CD4-positive, alpha-beta T cell (primary cell): ENCODE measurements at places on chromosomes 2 and 18.

GRCh38 chr2:59851836-59852475 lies 701.5 kb downstream of the BCL11A start:
- no peaks in the 10 kb centered on the region for H3K27me3 ChIP-seq
- H3K4me3 ChIP-seq: no peak overlapping the region
- no peaks in the 10 kb centered on the region for H3K36me3 ChIP-seq
- H3K27ac ChIP-seq: no peak overlapping the region
- no peak for DNase-seq

DNA sequence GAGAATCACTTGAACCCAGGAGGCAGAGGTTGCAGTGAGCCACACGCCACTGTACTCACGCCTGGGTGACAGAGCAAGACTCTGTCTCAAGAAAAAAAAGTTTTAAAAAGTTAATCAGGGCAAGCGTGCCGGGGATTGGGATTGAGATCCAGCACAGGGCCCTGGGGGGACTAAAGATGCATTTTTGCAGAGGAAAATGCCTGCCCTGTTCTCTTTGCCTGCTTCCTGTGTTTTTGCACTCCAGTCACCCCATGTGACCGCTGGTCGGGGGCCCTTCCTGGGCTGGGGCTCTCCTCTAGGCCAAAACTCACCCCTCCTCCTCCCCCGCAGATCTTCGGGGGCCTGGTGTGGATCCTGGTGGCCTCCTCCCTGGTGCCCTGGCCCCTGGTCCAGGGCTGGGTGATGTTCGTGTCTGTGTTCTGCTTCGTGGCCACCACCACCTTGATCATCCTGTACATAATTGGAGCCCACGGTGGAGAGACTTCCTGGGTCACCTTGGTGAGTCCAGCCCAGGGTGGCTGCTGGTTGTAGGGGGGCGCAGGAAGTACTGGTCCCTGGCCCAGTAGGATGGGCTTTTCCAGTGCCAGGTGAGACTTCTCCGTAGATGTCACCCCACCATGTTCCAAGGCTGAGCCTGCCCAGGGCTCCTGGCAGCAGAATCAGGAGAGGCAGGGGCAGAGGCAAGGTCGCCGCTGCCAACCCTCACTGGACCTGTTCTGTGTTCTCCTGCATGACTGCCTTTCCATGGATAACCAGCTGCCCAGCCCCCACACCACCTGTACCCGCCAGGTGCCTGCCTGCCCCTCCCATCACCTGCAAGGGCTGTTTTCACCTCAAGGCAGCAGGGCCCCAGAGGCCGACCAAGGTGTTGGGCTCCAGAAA lies 22.4 kb downstream of the MAL start:
- peaks cover 63% of the 10 kb centered on the region for H3K36me3 ChIP-seq
- peaks cover 71% of the 10 kb centered on the region for H3K4me1 ChIP-seq
- peak overlapping the region; percentile 9 for H3K27ac ChIP-seq
- no peaks in the 10 kb centered on the region for H3K27me3 ChIP-seq
- no peak overlapping the region for H3K4me3 ChIP-seq
- no peak for DNase-seq

DNA sequence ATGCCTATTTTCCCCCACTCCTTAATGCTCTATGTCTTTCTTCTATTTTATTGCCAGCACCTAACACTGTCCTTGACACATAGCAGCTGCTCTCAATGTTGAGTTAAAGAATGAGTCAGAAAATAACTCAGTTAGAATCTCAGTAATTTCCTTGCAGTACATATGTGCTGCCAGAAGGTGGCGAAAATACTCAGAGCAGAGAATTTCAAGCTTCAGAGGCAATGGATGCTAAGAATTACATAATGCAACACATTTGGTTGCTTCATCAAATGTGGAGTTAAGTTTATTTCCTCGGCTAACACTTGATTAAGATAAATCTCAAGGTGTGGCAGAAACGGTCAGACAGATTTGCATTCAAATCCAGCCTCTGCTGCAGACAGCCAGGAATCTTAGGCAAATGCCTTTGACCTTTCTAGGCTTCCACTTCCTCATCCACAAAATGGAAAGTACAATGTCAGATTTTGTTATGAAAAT lies 105.6 kb downstream of the VSNL1 start:
- no peak overlapping the region for H3K4me3 ChIP-seq
- H3K36me3 ChIP-seq: no peaks in the 10 kb centered on the region
- no peaks in the 10 kb centered on the region for H3K4me1 ChIP-seq

DNA sequence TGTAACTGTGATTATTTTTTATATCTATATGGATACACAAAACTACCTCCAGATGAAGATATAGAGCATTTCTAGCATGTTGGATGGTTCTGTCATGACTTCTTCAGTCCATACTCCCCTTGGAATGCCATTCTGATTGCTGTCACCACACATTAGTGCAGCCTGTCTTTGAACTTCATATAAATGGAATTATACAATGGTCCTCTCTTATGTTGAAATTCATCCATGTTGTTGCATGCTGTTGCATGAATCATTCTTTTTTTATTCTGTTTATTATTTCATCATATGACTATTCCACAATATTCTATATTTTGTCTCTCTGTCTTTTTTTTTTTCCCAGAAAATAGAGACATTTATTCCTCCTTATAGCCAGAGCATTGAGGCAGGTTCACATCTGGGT lies 74.1 kb downstream of the OSBPL6 start:
- DNase-seq: no peak
- no peak overlapping the region for H3K4me3 ChIP-seq
- no peak overlapping the region for H3K27ac ChIP-seq
- no peaks in the 10 kb centered on the region for H3K27me3 ChIP-seq
- H3K4me1 ChIP-seq: no peaks in the 10 kb centered on the region
- no peaks in the 10 kb centered on the region for H3K36me3 ChIP-seq

DNA sequence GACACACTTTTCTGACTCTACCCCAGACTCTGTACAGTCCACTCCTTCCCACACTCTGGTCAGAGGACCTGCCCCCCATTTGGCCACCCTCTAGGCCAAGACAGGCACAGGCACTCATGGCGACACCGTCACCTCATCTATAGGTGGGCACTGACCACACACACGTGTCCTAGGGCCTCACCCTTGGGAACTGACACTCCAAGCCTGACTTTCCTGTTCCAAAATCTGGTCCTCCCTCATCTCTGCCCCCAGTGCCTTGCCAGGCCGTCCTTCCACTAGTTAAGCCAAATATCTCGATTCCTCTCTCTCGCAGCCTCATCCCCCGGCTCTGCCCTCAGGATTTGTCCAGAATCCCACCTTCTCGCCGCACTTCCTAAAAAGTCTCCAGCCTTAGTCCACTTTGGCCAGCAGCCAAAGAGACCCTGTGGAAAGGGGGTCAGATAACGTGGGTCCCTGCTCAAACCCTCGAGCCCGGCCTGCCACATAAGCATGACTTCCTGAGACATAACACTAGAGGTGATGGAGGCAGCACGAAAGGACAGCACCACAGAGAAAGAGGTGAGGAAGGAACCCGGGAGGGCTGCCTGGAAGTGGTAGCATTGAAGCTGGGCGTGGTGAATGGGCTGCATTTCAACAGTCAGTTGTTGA lies 105.8 kb upstream of the OTOS start:
- no peak for DNase-seq
- no peaks in the 10 kb centered on the region for H3K4me1 ChIP-seq
- no peaks in the 10 kb centered on the region for H3K27me3 ChIP-seq
- no peak overlapping the region for H3K27ac ChIP-seq

DNA sequence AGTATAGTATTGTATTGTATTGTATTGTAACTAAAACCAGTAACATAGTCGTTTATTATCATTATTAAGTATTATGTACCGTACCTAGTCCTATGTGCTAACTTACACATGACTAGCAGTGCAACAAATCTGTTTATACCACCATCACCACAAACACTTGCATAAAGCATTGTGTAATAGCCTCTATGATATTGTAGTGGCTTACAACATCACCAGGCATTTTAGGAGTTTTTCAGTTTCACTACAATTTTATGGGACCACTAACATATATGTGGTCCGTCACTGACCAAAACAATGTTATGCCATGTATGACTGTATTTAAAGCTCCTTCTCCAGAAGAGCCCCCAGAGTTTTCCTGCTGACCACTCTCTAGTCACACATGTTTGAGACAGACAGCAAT lies 306.2 kb downstream of the SETBP1 start:
- no peaks in the 10 kb centered on the region for H3K27me3 ChIP-seq
- no peaks in the 10 kb centered on the region for H3K4me1 ChIP-seq
- no peak overlapping the region for H3K27ac ChIP-seq
- DNase-seq: no peak
- H3K4me3 ChIP-seq: no peak overlapping the region

DNA sequence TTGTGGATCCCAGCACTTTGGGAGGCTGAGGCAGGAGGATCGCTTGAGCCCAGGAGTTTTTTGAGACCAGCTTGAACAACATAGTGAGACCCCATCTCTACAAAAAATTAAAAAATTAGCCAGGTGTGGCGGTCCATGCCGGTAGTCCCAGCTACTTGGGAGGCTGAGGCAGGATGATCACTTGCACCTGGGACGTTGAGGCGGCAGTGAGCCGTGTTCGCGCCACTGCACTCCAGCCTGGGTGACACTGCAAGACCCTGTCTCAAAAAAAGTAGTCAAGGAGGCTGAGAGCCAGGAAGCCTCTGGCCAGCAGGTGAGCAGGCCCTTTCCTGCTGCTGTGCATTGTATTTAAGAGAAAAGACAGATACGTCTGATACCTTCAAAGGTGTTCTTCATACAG lies 11.1 kb upstream of the PROC start:
- H3K27me3 ChIP-seq: no peaks in the 10 kb centered on the region
- H3K36me3 ChIP-seq: no peaks in the 10 kb centered on the region
- no peak for DNase-seq
- no peak overlapping the region for H3K27ac ChIP-seq
- no peak overlapping the region for H3K4me3 ChIP-seq

DNA sequence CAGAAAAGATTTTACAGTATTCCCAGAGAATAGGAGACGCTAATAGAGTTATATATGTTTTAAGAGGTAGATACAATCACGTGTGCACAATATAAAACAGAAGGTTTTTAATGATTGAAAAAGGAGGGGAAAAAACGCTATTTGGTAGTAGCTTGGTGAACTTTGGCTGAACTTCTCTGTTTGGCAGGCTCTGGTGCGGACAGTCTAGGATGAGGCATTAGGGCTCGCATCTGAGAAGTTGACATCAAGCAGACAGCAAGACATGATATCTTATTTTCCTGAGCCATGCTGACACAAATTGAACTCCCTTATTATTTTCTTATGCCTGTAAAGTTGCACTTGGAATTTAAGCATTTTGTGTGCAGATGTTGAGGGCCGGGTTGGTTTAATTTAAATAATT lies 176.6 kb downstream of the EN1 start:
- H3K27ac ChIP-seq: no peak overlapping the region
- no peaks in the 10 kb centered on the region for H3K4me1 ChIP-seq
- DNase-seq: no peak
- H3K36me3 ChIP-seq: no peaks in the 10 kb centered on the region
- no peaks in the 10 kb centered on the region for H3K27me3 ChIP-seq
- no peak overlapping the region for H3K4me3 ChIP-seq

DNA sequence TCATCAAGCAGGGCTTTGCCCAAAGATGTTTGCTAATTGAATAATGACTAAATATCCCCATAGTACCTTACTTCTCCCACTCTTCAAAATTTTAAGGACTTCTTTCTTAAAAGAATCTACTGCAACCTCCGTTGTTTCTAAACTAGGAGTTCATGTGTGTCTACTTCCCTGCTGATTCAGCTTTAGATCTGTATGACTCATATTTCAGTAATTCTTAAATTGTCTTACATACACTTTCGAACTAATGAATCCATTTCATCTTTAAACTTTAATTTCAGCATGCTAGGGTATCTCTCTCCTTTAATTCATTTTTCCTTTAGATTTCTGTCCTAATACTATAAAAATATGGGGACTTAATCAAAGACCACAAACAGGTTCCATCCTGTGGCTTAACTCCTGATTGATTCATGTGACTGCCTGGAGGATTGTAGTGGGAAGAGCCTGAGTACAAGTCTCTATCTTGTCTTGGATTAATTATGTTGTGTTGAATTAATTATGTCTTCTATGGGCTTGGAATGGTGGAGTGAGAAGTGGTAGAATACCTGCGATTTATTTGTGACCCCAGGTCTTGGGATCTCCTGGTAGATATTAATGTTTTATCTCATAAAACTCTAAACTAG lies 24.9 kb upstream of the COL5A2 start:
- H3K4me1 ChIP-seq: no peaks in the 10 kb centered on the region
- no peaks in the 10 kb centered on the region for H3K36me3 ChIP-seq
- no peak for DNase-seq
- H3K27me3 ChIP-seq: no peaks in the 10 kb centered on the region

- DNase-seq: no peak
- no peaks in the 10 kb centered on the region for H3K36me3 ChIP-seq
- no peak overlapping the region for H3K27ac ChIP-seq
- H3K27me3 ChIP-seq: no peaks in the 10 kb centered on the region
Measured at GRCh38 chr2:133411857-133412256, 156.4 kb downstream of the NCKAP5 start.

DNA sequence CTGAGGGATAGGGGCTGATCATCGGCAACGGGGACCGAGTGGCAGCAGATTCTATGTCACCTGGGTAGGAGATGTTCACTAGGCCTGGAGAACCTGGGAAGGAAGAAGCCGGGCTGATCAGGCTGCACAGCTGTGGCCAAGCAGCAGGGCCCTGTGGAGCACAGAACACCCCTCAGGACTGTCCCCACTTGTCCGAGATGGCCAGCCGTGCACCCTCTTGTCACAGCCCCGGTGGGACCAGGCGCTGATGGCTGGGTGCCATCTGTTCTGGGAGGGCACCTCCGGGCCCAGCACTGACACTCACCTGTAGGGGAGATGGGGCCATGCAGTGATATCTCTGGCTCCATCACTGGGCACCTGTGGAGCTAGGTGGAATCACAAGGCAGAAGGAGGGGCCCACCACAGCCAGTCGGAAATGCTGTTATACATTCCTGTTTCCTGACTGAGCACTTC lies 217.9 kb upstream of the RAB6C start:
- H3K4me3 ChIP-seq: no peak overlapping the region
- H3K36me3 ChIP-seq: no peaks in the 10 kb centered on the region
- no peaks in the 10 kb centered on the region for H3K4me1 ChIP-seq
- H3K27ac ChIP-seq: no peak overlapping the region
- H3K27me3 ChIP-seq: peaks cover 3% of the 10 kb centered on the region

- H3K4me1 ChIP-seq: no peaks in the 10 kb centered on the region
- DNase-seq: no peak
- no peak overlapping the region for H3K27ac ChIP-seq
- H3K36me3 ChIP-seq: no peaks in the 10 kb centered on the region
- H3K27me3 ChIP-seq: peaks cover 4% of the 10 kb centered on the region
Measured at GRCh38 chr2:27280826-27281225, 1.4 kb upstream of the TRIM54 start.

GRCh38 chr2:86411396-86411795 lies 29.8 kb upstream of the KDM3A start:
- peaks cover 15% of the 10 kb centered on the region for H3K27me3 ChIP-seq
- no peak overlapping the region for H3K27ac ChIP-seq
- H3K36me3 ChIP-seq: no peaks in the 10 kb centered on the region
- DNase-seq: no peak
- H3K4me3 ChIP-seq: no peak overlapping the region
